ENCODE measurements at places on chromosomes 5 and 9.
A peak's percentile ranks its signal among the peaks of the same experiment; 100 is the strongest.

GRCh38 chr5:6850106-6850432 is 136.8 kb downstream of the TENT4A start:
- DNase-seq = no peak

- no peak for DNase-seq
Measured at GRCh38 chr5:66892716-66893115, 296.5 kb downstream of the MAST4 start.

DNA sequence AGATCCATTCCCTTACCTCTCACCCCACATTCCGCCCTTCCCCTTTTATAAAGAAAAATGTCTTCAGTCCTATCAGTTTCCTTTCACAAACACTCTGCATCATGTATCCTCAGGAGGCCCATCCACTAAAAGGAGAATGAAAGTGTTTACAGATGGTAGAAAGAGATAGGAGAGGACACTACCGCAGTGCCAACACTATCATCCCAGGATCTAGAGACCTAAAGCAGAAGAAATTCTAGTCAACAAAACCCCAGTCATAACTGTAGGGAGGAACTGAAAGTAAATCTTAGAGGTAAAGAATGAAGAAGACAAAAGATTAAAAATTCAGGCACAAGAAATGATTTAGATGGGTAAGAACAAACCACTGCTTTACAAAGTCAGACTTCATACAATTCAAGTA is 114.1 kb downstream of the MLLT3 start:
- no peak for DNase-seq

- DNase-seq = peak; percentile 89
Measured at GRCh38 chr9:137095664-137096517, 9.1 kb downstream of the MAN1B1 start.

GRCh38 chr9:116860509-116861120 is 173.5 kb downstream of the TRIM32 start:
- peak; percentile 55 for DNase-seq

DNA sequence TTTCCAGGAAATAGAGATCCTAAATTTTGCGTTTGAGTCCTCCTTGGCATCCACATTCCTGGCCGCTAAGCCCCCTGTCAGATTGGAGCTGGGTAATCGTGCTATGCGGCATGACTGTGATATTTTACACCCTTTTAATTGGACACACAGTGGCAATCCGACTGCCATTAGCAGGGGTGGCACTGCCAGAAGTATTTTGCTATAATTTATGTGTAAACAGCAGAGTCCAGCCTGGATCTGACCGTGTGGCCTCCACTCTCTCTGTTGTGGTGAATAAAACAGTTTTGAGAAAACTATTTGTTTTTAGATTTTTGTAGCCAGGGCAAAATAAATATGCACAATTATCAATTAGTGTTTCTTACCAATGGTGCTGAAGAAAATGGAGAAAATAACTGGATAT is 281.0 kb upstream of the IRX2 start:
- no peak for DNase-seq

DNA sequence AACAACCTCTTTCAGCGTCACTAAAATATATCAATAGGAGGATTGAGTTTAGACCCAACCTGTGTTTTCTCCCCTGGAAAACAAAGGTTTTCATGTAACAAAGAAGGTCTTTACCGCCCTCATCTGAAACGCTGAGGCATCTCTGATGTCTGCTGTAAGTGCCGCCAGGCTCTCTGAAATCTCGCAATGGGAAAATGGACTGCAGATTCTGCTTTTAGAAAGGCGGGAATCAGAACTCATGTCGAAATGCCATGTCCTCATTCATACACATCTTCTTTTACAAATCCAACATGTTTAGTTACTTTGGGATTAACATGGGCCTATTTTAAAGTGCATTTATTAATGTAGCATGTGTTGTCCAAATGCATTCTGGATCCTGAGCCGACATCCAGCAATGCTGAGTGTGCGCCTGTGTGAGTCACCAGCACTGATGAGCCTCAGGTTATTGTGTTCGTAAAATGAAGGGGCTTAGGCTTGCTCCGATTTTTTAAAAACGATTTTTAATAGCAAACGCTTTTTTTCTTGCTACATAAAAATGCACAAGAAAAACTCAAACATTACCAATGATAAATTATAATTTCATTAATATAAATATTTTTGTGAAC is 51.9 kb upstream of the PLEKHG4B start:
- no peak for DNase-seq

DNA sequence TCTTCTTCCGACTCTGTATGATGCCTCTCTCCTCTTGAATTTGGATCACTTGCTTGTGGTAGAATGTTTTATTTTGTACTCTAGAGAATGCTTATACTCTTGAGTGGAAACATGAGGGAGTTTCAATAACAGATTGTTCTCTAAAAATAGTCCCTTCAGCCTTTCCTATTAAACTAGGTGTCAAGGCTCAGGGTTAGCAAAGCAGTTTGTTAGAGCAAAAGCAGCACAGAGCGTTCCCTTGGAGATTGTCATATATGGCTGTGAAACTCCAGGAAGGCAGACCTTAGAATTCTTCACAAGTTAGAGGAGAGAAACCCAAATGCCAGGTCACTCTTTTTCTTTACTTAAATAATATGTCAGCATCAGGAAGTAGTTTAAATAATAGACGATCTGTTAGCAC is 33.0 kb downstream of the MAMDC2 start:
- DNase-seq = no peak

- no peak for DNase-seq
Measured at GRCh38 chr5:111769541-111769940, 12.5 kb upstream of the NREP start.

- no peak for DNase-seq
Measured at GRCh38 chr5:65924366-65925043, 1.9 kb upstream of the ERBIN start.

DNA sequence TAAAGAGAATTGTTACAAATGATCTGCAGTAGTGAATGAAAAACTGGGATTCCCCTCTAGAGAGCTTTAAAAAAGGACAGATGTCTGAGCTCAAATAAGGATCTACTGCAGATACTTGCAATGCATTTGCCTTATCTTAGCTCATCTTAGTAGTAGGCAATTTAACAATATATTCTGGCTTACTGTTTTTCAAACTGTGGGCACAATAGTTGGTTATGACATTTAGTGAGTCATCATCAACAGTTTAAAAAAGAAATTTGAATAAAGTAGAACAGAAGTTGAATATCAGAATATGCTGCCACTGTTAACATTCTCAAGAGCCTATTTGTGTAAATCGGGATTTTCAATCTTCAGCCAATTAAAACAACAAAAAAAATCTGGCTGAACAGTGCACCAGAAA is 6.7 kb upstream of the CAST start:
- no peak for DNase-seq
